ENCODE measurements at places on chromosomes 5 and 9.

GRCh38 chr9:91119142-91119541 is 242.6 kb downstream of the AUH start:
- no peak for DNase-seq

- DNase-seq, result no peak
These were observed 515.2 kb upstream of the BRINP1 start for GRCh38 chr9:119884438-119884837.

- DNase-seq, result no peak
These were observed 184.9 kb downstream of the FANCC start for GRCh38 chr9:95132366-95133324.

DNA sequence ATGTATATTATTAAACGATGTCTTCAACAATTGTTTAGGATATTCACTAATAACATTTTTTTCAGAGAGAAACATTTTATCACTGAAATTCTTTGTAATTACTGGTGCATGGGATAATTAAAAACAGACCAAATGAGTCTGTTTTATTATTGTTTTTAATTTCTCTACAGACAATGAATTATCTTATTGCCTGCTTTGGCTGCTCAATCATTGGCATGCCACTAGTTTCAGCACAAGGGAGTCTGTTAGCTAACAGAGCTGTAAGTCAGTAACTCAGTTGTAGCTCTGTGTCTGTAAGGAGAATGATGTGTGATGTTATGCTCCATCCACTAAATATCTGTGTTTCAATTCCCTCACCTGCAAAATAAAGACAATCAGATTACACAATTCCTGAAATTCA is 443.9 kb downstream of the PRR16 start:
- no peak for DNase-seq

- DNase-seq, result no peak
These were observed 4.2 kb downstream of the SARDH start for GRCh38 chr9:133733796-133734533.

DNA sequence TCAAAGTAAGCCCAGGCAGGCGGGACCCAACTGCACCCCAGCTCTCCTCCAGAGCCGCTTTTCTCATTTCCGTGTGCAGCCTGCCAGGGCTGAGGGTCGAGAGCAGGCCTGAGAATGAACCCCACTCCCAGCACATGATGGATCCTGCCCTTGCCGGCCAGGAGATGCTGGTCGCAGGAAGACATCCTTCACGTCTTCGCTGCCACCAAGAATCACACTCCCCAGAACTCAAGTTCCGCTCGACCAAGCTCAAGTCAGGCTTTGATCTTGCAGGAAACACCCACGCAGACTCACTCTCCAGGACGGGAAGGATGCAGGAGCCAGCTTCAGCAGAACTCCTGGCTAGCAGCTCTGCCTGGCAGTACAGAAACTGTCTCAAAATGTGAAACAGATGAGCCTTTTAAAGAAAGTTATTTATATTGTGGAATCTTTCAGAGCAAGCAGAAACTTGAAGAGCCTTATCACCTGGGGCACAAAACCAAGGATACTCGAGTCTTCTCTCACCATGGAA is 102.4 kb downstream of the ROR2 start:
- no peak for DNase-seq

Data from HS-5 (cell line).